ENCODE measurements at places on chromosomes 11 and 22. TPM values are rescaled to one million over a fixed set of nuclear protein-coding genes. Genes with fewer than 3 reads are reported as not detected.

The RTN4RL2 gene
- total RNA-seq: 0.42 TPM

The CRYBA4 gene
- total RNA-seq: not detected

The FGF19 gene
- total RNA-seq: not detected

The CREB3L1 gene
- total RNA-seq: 3.3 TPM

The MRGPRE gene
- not detected for total RNA-seq

The KRTAP5-11 gene
- not detected for total RNA-seq

The RASSF10 gene
- not detected for total RNA-seq

The CNTF gene
- total RNA-seq: 342 TPM

All from tibial nerve (tissue), 4 donors.